ENCODE measurements at places on chromosomes 13 and 19.

GRCh38 chr19:48689449-48689848, 6.3 kb upstream of the FUT2 start:
- no peak for DNase-seq

DNA sequence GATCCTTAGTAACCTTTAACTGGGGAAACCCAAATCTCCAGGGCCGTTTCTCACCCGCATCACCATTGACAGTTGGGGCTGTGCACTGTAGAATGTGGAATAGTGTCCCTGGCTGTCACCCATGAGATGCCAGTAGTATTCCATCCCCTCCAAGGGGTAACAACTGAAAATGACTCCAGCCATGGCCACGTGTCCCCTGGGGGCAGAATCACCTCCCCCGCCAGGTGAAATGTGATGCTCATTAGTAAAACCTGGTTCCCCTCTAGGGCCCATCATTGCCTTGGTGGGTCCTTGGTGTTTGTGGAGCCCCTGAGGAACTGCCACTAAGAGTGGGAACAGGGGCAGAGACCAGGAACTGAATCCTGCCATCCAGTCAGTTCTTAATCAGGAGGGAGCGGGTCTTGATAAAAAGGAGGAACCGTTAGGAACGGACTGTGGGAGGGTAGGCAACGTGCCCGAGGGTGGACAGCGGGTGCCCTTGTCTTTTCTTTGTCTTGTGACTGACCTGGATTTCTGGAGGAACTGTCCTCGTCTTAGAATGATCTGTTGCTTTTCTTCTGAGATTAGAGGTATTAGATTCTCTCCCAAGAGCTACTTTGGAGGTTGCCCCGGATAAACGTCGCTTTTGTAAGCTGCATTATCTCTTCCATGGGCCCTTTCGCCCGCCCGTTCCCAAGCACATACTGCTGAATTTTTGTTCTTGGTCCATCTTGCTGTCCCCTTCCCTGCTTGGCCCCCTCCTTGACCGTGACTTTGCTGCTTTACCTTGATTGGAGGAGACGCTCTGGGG, 3.5 kb downstream of the MYO9B start:
- no peak for DNase-seq

GRCh38 chr13:81246556-81246955, 905.6 kb upstream of the SPRY2 start:
- DNase-seq = no peak

- DNase-seq = no peak
These were observed 26.0 kb downstream of the ZSWIM4 start for GRCh38 chr19:13821292-13821691.

DNA sequence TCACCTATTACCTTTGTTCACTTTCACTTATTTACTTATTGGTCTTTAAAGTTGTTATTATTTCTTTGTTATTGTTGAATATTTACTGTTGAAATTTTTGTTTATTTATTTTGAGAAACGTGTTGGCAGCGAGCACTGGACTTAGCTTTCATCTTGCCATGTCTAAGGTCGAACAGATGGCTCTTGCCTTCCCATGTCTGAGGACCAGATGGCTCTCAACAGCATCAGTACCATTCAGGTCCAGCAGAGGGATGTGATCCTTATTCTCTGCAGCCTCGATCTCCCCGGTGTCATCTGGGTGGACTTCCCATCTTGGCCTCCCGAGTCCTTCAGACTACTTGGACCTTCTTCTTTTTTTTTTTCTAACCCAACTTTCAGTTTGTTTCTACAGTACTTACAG, 1437.6 kb downstream of the UQCRFS1 start:
- DNase-seq = no peak

DNA sequence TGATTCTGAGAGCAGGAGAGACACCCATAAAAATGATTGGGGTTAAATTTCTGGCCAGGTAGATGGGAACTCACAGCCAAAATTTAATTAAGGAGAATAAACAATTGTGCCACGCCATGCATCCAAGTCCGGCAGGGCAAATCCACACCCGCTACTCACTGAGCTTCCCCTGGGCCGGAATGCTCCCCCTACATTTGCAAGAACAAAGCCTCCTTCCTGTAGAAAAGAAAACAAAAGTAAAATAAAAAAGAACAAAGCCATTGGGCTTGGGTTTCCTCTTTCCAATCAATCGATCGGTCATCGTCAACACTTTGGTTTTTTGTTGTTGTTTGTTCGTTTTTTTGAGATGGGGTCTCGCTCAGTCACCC, 30.2 kb upstream of the TFDP1 start:
- no peak for DNase-seq

DNA sequence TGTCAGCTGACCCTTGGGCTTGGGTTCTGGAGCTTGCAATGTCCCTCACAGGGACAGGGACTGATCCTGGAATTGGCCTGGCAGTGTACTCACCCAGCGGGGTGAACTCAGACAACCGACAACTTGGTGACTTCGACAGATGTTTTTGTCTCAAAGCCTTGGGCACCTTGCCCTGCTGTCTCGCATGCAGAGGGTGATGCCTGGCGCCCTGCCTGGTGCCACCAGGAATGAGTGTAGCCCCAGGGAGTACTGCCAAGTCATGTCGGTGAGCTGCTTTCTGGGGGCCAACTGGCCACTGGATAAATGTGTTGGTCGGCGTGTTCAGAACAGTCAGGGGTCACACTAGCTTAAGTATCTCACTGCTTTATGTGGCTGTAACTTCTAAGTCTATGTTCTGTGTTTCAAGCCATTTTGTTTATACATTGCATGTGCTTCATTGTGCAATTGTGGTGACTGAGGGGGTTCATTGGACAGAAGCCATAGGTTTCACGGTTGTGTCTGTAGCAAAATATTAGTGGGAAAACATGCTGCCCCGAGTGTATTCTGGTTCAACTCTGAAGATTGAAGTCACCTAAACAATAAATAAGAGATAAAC, 96.3 kb upstream of the TNFSF11 start:
- no peak for DNase-seq

DNA sequence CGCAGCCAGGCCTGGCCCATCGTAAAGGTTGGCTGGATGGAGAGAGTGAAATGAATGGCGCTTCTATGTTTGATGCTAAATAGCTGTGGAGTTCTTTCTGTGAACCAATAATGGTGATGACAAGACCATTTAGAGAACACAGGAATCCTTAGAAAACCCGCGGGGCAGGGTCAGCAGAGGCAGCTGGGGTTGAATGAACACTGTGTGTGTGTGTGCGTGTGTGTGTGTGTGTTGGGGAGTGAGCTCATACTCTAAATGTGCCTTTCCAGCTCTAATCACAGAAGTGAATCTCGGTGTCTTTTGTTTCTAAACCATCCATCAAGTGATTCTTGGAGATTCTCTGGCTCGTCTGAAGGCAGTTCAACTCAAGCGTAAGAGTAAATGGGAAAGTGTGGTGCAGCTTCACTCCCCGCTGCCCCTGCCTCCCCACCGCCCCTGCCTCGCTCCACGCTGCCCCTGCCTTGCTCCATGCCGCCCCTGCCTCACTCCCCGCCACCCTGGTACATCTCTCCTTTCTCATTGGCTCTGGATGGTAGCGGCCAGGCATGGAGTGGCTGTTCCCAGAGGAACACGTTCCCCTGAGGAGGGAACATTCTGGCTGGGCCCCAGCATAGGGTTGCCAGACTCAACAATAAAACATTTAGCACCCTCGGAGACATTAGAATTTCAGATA, 21.2 kb downstream of the TMPRSS9 start:
- DNase-seq = no peak

DNA sequence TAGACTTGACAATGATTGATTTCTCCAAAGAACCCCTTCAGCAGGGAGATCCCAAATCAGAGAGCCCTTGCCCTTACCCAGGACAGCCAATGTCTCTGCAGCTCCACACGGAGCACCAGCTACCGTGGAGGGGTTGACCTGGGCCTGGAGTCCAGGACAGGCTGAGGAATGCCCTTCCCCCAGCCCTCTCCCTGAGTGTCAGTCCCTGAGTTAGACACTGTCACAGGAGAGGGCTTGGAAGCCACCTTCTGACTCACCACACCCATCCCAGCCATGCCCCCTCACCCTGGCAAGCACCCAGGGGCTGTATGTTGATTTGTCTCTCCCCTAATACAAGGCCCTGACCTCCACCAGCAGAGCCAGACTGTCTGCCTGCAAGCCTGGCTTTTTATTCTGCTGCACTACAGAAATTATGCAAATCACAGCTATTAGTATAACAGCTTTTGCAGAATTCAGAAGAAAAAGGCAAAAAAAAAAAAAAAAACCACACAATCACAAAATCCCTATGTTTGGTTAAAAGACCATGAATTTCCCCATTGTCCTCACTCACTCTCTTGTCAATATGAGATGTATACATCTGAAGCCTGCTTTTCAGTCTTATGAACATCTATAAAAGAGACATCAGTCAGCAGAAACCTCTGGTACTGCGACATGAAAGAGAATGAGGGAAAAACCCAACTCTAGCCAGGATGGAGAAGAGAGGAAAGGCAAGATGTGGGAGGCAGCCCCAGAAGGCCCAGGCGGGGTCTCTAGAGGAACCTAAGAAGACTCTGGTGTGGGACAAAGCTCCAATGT, 240.7 kb downstream of the UQCRFS1 start:
- peak; percentile 53 for DNase-seq

GRCh38 chr13:36696410-36697010, 22.7 kb downstream of the SERTM1 start:
- no peak for DNase-seq

- no peak for DNase-seq
These were observed 25.4 kb downstream of the SERP2 start for GRCh38 chr13:44399074-44399473.

- DNase-seq = peak; percentile 90
These were observed 102.0 kb downstream of the ERCC5 start for GRCh38 chr13:102947745-102948405.

DNA sequence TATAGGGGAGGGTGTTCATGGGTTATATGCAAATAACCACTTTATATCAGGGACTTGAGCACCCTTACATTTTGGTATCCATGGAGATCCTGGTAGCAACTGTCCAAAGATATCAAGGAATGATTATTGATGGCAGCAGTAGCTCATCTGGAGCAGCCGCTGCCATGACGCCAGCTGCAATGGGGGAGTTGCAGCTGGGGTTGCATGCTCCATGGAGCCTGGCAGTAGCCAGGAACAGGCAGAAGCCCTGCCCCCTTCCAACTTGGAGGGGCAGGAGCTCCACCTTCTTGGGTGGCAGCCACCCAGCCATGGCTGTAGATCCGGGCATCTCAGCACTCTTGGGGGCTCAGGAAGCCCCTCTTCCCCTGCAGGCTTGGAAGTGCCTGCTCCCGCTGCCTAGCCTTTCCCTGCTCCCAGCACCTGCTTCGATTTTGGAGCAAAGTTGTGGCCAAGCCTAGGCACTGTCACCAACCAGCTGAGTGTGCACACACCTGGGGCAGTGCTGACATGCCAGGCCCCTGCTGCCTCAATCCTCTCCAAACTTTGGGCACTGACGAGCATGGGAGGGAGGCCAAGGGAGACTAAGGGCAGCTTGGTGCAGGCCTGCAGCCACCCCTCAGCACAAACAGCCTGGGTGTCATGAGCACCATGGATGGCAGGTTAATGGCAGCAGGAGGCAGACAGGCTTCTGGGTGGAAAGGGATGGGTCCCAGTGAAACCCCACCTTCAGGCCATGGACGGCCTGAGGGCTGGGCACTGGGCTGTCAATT, 235.6 kb upstream of the CSNK1A1L start:
- DNase-seq = no peak

DNA sequence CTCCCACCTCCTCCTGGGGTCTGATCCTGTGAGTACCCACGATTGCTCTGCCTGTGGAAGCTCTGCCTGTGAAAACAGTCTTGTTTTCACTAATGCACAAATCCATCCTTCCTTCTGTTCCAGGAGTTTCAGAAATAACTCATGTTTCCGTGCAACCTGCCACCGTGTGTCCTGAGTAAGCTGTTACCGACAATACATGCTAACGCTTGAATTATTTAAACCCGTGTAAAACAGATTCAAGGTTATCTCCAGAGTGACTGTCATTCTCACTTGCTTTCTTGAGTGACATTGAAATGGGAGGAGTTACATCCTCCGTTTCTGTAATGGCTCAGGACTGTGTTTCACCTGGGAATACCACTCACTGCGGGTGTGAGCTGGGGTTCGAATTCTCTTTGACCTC, 24.9 kb downstream of the GPR12 start:
- DNase-seq = no peak

DNA sequence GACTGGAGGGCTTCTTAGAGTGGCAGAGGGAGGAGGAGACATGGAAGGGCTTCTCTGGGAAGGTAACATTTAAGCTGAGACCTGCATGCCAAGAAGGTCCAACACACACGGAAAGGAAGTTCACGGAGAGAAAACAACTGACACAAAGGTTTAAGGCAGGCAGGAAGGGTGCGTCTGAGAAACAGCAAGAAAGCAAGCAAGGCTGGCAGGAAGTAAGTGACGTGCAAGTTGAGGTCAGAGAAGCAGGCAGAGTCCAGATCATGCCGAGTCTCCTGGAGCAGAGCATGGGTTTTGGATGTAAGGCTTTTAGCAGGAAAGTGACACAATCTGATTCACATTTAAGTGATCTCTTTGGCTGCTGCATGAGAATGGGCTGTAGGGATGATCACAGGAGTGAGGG, 60.5 kb downstream of the ATP7B start:
- DNase-seq = no peak

DNA sequence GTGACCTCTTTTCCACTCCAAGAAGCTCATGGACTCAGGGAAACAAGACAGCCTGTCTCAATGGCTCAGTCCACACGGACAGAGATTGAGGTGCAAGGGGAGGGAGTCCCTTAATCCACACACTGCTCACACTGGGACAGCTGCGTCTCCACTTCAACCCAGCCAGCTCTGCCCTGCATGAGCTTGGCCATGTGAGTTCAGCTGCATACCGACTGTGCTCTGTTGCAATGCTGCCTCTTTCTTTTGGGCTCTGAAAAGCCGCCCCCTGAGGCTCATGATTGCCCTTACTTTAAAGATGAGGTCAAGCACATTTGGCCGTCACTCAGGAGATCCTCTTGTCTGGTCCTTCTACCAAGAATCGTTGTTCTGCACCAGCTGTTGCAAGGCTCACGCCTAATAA, 64.8 kb upstream of the KCTD15 start:
- no peak for DNase-seq

GRCh38 chr19:34979819-34980640, 16.0 kb upstream of the ZNF792 start:
- DNase-seq = no peak

- no peak for DNase-seq
These were observed 978 bp upstream of the TGFBR3L start for GRCh38 chr19:7913652-7914051.

- no peak for DNase-seq
These were observed 32.1 kb downstream of the CYP2B6 start for GRCh38 chr19:41023193-41023592.

- DNase-seq = no peak
These were observed 5.4 kb upstream of the LGALS13 start for GRCh38 chr19:39596911-39597310.

Measured in NCI-H526 treated with DMSO at 0.1 percent for 48 hours (cell line).